NCI-H2081 (cell line): ENCODE measurements at places on chromosomes 5 and 9.
A peak's percentile ranks its signal among the peaks of the same experiment; 100 is the strongest.

DNA sequence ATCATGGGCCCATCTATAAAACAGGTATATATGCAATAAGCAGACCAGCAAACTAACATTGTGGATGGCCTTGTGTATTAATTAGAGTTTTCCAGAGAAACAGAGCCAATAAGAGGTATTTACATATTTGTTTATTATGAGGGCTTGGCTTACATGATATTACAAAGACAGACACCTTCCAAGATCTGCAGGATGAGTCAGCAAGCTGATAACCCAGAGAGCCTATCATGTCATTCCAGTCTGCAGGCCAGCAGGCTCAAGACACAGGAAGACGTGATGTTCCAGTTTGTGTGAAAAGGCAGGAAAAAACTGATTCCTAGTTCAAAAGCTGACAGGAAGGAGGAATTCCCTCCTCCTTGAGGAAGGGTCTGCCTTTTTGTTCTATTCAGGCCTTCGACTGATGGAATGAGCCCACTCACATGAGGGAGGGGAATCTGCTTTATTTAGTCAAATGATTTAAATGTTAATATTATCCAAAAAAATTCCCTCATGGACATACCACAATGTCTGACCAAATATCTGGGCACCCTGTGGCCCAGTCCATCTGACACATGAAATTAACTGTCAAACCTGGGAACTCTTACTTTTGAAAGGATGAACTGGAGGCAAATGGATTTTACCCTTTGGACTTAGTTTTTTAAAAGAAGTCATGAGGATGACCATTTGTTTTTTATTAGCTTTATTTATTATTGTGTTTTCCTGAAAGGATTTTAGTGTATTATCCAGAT is 161.2 kb upstream of the CHD1 start:
- DNase-seq, result no peak

GRCh38 chr9:95070549-95071021 is 246.9 kb downstream of the FANCC start:
- DNase-seq, result no peak

DNA sequence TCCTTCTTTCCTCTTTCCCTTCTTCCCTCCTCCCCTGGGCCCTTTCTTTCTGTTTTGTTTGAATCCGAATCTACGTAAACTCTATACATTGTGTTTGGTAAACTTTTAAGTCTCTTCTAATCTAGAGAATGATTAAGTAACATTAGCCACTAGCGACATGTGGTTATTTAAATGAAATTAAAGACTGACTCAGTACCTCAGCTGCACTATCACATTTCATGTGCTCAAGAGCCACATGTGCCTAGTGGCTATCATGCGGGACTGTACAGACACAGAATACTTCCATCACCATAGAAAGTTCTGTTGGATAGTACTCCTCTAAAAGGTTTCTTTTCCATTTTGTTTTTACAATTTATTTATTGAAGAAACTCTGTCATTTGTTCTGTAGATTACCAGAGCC is 29.0 kb downstream of the DCTN4 start:
- DNase-seq, result no peak

GRCh38 chr5:77893225-77893860 is 117.2 kb upstream of the TBCA start:
- no peak for DNase-seq

GRCh38 chr9:135343837-135344522 is 135.6 kb upstream of the PPP1R26 start:
- no peak for DNase-seq

GRCh38 chr5:132839426-132840301 is 9.2 kb upstream of the SHROOM1 start:
- no peak for DNase-seq

DNA sequence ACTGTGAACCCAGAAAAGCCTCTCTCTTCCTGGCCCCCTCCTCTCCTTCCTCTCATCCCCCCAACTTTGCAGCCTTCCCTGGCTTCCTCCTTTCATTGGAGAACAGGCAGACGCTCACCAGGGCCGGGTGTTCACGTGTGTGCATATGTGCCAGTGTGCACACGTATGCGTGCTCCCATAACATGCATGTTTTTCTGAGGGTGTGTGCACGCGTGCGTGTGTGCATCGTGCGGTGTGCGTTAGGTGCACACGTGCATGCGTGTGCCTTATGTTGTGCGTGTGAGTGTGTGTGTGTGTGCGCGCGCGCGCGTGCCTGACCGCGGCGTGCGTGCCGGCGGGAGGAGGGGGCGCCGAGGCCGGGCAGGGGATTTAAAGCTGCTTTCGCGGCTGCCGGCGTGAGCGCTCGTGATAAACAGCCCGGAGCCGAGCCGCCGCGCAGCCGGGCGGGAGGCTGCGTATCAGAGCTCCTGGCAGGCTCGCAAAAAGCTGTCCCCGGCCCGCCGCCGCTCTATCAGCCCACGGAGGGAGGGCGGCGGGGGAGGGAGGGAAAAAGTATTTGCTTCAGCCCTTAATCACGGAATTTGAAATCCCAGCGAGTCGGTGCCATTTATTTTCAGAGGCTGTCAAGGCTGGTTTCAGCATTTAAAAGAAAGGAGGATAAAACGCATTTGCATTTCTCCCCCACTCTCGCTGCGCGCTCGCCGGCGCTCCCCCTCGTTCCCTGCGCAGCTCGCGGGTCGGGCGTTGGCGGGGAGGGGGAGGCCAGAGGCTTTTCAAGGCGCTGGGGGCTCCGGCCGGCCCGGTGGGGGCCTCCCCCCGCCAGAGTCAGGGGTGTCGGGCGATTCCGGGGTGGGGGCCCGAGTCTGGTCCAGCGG is 183.9 kb downstream of the C9orf50 start:
- peak; percentile 45 for DNase-seq

DNA sequence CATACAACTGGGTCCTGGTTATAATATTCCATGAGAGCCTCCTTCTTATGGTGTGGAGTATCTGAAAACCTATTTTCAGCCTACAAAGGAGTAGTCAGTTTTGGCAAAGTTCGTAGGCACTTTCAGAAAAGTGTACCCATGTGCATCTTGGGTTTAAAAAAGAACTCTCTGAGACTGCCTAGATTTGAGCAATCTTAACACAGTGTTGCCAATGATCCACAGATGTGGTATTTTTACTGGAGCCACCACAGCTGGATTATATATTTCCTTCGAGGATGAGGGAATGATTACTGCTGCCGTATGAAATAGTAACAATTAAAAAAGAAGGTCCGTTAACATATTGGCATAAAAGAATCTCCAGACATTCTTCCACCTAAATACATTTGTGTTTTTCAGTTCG is 1.1 kb downstream of the PALM2AKAP2 start:
- DNase-seq, result no peak

GRCh38 chr5:142826741-142827492 is 56.7 kb downstream of the ARHGAP26 start:
- DNase-seq, result no peak

- DNase-seq, result peak; percentile 79
Measured at GRCh38 chr5:16935231-16936149, 598 bp downstream of the MYO10 start.

- no peak for DNase-seq
Measured at GRCh38 chr9:106287091-106287631, 575.8 kb upstream of the ZNF462 start.

DNA sequence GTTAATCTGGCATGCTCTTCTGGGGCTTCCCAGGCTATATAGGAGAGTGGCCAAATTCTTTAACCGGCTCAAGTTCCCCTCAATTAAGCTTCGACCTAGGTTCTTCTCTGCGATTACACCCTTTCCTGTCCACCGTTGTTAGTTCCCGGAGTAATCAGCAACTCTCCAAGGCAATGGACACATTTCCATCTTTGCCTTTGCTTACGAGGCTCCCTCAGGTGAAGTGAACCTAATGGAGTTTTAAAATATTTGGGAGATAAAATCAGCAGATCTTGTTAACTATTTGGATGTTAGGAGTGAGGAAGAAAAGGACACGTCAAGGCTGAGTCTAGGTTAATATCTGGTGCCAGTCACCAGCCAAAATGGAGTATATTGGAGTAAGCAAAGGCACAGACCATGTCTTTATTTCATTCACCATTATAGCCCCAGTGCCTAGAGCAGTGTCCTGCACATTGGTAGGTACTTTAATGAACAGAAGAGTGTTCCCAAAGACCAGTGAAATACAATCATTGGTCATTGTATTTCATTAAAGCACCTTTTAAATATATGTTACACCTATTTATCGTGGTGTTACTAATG is 515 bp downstream of the UTP15 start:
- DNase-seq, result no peak

DNA sequence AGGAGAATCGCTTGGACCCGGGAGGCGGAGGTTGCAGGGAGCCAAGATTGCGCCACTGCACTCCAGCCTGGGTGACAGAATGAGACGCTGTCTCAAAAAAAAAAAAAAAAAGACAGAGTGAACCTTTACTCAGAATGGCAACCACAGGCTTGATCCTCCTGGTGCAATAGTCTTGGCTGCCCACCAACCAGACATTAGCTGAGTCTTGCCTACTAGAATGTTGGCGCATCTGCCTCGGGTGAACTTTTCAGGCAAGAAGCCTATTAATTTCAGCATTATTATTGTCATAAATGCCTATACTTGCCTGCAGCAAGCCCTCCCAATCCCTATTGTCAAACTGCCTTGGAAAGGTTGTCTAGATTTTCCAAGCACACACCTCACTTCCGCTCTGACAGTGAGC is 4.2 kb downstream of the SERINC5 start:
- DNase-seq, result no peak

DNA sequence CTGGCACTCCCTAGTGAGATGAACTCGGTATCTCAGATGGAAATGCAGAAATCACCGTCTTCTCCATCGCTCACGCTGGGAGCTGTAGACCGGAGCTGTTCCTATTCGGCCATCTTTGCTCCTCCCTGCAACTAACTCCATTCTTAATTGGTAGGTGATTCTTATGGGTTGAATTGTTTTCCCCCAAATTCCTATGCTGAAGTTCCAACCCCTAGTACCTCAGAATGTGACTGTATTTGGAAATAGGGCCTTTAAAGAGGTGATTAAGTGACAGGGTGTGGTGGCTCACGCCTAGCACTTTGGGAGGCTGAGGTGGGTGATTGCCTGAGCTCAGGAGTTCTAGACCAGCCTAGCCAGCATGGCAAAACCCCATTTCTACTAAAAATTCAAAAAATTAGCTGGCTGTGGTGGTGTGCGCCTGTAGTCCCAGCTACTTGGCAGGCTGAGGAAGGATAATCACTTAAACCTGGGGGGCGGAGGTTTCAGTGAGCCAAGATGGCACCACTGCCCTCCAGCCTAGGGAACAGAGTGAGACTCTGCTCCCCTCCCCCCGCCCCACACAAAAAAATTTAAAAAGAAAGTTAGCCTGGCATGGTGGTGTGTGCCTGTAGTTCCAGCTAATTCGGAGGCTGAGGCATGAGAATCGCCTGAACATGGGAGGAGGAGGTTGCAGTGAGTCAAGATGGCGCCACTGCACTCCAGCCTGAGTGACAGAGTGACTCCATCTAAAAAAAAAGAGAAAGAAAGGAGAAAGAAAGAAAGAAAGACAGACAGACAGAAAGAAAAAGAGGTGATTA is 25.2 kb upstream of the FOCAD start:
- peak; percentile 15 for DNase-seq

DNA sequence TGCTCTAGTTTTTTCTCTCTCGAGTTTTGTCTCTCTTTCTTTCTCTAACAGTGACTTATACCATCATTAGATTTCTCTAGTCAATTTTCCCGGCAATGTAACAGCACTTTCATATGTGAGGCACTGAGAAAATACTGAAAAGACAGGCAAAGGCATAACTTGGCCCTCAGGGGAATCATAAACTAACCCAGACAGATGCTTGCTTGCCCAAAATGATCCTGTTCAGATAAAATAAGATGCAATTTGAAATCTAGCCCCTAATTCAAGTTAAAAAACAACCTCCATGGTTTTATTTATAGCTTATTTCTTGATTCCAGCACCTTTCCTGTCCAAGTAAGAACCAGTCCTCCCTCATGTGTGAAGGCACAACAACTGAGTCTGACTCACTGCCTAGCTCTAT is 294.6 kb downstream of the GAS1 start:
- DNase-seq, result no peak

DNA sequence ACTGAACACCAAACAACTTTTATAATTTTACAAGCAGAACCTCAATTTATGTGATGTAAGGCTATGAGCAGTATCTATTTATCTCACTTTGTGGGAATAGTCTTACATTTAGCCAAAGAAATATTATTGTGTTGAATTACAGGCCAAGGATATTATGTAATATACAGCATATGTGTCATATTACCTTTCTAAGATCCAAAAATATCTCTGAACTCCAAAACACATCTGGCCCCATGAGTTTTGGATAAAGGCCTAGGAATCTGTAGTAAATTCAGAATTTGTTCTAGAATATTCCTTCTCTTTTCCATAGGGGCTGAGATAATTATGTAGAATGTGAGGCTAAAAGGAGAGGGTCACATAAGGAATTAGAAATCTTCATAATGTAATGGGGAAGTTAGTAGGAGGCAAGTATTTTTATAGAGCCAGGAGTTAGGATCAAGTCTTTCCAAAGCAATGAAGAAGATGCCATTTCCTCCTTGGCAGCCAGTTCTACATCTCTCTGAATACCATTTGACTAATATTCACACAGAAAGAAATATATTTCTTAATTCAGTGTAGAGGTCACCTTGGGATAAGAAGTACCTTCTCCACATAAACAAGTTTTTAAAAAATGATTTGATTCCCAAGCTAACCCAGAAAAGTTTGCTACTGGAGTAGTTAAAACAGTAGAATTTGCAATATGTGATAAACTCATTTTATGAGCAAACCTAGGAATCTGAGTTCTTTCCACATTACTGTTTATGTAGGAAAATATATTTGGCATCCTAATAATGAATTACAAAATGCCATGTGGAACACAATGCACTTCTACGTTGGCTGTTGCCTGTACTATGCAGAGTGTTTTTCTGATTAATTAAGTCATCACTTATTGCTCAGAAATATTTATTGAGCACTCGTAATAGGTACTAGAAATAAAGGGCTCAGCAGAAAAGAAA is 20.3 kb upstream of the GRAMD2B start:
- no peak for DNase-seq

DNA sequence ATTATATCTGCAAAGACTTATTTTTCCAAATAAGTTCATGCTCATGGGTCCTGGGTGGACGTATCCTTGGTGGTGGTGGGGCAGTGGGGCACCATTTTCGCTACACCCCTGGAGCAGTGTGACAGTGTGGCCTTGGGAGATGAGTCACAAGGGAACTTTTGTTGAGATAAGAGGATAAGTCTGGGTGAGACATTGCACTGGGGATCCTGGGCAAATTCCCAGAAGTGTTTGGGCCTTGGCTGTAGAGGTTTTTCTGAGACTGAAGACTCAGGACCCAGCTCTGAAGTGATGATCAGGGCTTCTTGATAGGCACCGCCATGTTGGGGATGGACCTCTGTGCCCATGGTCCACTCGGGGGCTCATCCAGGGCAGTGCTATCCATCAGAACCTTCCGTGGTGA is 149.4 kb downstream of the MACROH2A1 start:
- no peak for DNase-seq

DNA sequence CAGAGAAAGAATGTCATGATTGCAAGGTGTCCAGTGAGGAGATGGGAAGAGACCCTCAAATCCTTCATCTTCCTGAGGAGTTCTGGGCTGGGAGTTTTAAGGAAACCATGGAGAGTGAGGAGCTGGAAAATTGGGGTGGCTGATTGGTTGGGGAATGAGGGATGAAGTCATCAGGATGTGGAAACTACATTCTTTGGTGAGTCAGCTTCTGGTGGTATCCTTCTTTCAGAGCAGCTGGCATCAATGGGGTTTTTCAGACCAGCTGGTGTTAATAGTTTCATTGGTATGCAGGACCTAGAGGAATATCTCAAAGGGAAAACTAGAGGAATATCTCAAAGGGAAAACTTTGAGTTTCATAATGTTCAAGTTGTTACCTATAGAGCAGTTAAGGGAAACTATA is 45.2 kb downstream of the RNF180 start:
- no peak for DNase-seq

- DNase-seq, result no peak
Measured at GRCh38 chr5:176438959-176439757, 9.0 kb upstream of the FAF2 start.

GRCh38 chr5:35898952-35899660 is 39.3 kb downstream of the CAPSL start:
- DNase-seq, result no peak
